ENCODE measurements at places on chromosomes 1 and 21. TPM values are rescaled to one million over a fixed set of nuclear protein-coding genes. Genes with fewer than 3 reads are reported as not detected.
A peak's percentile ranks its signal among the peaks of the same experiment; 100 is the strongest.

Gene FAM151A
- not detected for polyA plus RNA-seq

Gene NCAM2
- polyA plus RNA-seq, result under 0.01 TPM

Gene FCRLB
- polyA plus RNA-seq, result 0.27 TPM

DNA sequence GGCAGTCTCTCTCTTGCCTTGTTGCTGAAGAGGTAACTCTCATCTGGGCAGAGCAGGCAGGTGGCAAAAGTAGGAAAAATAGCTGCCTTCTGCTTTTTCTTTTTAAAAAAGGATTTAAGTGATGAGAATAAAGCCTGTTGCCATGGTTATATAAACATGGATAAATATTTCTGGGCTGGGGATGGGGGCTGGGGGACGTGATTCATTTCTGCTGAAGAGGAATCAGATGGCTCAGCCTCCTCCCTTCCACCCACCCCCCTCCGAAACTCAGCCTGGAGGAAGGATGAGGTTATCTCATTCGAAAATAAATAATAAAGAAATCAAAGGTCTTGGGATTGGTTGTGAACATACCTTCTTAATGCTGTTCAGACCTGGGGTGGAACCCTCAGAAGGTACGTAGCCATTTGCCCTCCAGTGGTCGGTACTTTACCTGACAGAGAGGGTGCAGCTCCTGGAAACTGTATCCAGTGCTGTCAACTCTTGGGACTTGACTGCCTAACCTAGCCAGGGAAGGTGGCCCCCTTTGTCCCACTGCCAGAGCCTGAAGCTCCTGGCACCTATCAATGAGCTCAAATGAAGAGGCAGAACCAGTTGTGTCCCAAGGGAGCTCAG, 3.8 kb upstream of the INKA2 start:
- no peak for DNase-seq

DNA sequence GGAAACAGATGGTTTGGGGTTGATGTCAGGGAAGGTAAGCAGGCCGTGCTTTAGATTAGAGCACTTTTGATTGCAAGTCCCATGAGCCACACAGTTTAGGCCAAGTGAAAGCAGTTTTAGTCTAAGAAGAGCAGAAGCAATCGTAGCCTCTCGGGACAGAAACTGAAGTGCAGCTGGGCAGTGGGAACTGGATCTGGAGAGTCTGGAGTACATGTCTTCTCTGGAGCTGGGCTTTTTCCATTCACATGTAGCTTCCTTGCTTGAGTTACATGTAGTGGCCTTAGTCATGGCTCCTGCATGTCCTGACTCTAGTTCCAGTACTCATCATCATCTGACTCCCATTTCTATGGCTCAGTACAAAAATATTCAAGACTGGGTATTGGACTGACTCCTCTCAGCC, 16.7 kb downstream of the CAMTA1 start:
- no peak for DNase-seq

- DNase-seq, result peak; percentile 47
Observed at GRCh38 chr1:11071463-11072215, 11.8 kb upstream of the SRM start.

DNA sequence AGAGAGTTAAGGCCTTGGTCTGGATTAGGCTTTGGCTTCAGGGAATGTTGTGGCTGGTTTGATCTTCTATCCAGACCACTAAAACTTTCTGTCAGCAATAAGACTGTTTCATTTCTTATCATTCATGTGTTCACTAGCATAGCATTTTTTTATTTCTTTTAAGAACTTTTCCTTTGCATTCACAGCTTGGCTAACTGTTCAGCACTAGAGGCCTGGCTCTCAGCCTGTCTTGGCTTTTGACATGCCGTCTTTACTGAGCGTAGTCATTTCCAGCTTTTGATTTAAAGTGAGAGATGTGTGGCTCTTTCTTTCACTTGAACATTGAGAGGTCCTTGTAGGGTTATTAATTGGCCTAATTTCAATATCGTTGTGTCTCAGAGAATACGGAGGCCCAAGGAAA, 62.5 kb downstream of the RNF220 start:
- DNase-seq, result no peak

DNA sequence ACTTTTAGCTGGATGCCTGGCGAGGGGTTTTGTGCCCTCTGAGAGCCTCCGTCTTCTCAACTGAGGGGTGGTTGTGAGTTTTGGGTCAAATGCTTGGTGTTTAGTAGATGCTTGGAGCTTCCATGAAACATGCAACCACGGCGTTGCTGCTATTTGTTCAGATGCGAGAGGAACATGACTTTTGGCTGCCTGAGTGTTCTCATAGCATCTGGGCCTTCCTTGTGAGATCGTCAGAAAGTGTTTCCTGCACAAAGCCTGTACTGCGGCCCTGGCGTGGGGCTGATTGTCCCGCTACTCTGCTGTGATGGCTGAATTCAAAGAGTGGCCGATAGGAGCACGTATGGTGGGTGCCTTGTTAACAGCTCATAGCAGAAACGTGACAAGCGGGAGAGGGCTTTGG, 69.8 kb upstream of the FAM3B start:
- DNase-seq, result no peak

DNA sequence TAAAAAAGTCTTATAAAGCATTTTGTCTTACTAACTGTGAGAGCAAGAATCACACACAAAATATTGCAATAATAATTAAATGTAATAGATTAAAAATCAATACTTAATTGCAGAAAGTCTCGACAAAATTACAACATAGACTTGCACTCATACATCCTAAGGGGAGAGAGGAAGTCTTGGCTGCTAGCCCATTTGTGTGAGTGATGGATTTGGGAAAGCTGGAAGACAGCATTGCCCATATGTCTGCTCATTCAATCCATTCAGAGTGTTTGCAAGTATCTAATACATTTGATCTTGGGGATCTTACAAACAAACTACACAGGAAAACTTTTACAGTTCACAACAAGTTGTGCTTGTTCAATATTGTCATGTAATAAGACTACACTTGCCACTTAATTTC, 140.5 kb downstream of the COL11A1 start:
- DNase-seq, result no peak

- DNase-seq, result no peak
Observed at GRCh38 chr1:44275991-44276405, 62.7 kb downstream of the DMAP1 start.
